ENCODE measurements at places on chromosomes 7 and 10.

DNA sequence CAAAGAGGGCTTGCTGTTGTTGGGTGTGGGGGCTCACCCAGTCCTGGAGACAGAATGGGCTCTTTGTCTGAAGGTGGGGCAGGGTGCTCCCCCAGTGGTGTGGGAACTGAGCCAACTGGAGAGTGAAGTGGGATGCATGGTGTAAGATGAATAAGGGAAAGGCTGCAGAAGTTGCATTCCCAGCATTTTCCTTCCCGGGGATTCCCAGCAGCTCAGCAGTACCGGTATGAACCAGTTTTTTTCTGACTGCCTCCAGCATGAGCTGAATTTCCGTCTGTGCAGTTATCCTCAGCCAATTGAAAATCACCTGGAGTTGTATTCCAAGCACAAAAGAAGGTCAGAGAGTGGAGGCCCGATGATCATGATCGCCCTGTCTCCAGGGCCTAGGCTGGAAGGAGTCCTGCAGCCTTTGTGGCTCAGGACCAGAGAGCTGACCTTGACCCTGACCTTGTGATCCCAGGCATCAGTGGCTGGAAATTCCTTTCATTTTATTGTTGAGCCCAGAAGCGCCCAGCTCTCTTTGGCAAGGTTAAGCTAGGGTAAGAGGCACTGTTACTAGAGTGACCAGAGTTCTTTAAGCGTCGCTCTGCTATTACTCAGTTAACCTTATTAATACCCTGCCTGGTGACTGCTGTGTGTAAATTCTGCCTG, 33.4 kb downstream of the OGDH start:
- no peak for DNase-seq

DNA sequence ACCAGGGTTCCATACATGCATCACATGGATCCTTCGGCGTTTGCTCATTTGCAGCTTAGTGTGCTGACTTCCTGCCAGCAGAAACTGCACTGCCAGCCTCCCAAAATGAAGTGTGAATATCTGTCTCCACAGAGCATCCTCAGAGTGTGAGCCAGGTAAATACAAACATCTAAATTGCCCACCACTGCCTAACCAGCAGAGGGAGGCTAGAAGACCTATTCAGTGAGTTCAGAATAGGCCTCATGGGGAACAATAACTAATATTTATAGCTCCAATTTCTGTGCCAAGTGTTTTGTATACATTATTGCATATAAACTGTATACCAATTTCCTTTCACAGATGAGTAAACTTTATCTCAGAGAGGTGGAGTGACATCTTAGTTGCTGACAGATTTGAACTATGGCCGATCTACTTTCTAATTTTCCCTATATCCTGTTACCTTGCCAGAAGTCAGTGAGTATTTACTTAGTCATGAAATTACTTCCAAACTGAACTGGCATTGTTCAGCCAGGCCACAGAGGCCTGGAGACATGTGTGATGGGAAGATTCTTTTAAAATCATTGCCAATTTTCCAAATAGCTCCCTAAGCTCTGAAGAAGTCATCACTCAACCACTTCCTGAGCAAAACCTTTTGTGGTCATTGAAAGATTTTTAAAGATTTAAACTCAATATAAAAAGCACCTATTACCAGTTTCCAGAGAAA, 926.5 kb upstream of the GHITM start:
- DNase-seq: no peak

DNA sequence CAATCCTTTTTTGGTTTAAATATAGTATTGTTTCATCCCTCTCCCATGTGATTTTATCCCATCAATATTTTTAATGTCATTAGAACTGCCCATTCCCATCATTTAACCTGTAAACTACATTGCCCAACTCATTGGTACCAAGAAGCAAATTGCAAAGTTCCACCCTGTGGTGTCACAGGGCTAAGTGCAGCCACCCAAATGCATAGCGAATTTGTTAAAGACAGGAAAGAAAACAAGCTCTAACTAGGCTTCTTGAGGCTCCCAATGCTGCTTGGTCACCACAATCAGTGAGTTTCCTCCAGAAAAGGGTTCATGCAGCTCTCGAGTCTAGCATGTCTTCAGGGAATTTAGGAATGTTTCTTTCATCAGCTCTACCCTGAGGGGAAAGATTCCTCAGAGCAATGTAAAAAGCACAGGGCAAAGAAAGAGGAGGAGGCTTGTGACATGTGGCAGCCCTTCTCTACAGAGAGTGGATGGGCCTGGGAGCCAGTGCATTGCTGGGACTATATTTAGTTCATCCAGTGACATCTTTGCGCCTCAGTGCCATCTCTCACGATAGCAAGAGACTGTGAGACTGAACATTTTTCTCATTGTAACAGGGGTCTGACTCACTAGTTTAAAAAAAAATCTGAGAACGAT, 58.1 kb downstream of the CAV1 start:
- DNase-seq: no peak

GRCh38 chr10:88392222-88392621, 190.9 kb downstream of the RNLS start:
- no peak for DNase-seq

DNA sequence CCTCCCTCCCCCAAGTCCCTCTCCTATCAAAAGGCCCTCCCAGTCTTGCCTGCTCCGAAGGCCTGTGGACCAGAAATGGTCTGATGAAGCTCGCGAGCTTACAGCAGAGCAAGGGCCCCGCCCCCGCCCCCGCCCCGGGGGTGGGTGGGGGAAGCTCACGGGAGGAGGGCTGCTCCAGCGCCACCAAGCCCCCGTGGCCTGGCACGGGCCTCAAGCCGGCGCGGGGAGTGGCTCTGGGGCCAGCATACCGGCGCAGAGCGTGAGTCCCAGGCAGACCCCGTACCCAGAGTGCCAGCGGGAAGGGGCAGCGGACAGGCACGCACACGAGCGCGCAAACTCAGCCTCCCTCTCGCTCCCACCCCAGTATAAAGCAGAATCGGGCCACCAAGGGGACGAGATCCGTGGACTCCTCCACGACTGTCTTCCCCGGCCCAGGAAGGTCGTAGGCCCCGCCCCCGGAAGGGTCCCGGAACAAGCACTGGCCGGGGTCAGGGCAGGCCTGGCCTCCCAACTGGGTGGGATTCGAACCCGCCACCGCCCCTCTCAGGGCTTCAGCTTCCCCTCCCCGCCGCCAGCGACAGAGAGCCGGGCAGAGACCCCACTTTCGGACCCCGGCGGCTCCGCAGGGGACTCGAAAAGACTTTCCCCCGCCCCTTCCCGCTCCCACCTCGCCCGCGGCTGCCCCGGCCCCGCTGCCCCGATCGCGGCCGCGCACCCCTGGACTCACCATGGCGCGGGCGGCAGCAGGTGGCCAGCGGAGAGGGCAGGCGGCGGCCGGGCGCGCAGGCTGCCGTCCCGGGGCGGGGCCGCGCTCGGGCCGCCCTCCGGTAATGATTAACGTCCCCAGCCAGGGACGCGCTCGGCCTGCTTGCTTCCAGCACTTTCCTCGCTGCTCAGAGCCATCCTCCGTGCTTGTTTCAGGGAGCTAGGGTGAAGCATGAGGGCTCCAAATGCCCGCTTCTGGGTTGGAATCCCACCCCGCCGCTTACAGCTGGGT, at the start of gene PCBD1:
PCBD1 (minus strand) TSS at position 762 of the 997 bp plus-strand sequence; CDS start at position 730, 32 bp downstream.
- peak; percentile 72 for DNase-seq

GRCh38 chr7:54339073-54339472, 203.1 kb upstream of the VSTM2A start:
- DNase-seq: no peak

DNA sequence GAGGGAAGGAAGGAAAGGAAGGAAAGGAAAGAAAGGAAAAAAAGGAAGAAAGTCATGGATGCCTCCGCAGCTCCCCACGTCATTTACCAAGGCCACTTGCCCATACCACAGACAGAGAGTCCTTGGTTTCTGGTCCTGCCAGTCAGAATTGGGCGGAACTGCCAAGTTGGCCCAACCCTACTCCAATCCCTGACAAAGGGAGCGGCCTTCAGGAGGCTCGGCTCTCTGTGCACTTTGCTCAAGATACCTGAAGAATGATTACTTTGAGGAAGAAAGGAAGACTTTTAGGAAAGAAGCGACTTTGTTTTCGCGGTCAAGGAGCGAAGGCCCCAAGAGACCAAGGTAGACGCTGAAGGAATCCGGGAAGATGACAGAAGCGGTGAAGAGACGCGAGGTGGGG, 49.1 kb upstream of the FXYD4 start:
- no peak for DNase-seq

DNA sequence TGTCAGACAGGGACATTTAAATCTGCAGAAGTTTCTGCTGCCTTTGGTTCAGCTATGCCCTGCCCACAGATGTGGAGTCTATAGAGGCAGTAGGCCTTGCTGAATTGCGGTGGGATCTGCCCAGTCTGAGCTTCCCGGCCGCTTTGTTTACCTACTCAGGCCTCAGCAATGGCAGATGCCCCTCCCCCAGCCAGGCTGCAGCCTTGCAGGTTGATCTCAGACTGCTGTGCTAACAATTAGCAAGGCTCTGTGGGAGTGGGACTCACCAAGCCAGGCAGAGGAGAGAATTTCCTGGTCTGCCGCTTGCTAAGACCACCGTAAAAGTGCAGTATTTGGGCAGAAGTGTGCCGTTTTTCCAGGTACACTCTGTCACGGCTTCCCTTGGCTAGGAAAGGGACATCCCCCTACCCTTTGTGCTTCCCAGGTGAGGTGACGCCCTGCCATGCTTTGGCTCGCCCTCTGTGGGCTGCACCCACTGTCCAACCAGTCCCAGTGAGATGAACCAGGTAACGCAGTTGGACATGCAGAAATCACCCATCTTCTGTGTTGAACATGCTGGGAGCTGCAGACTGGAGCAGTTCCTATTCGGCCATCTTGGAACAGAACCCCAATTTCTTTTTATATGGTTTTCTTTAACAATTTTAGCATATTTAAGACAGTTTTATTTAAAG, 28.4 kb upstream of the VWDE start:
- no peak for DNase-seq

GRCh38 chr7:85065888-85066485, 120.9 kb downstream of the SEMA3D start:
- no peak for DNase-seq

DNA sequence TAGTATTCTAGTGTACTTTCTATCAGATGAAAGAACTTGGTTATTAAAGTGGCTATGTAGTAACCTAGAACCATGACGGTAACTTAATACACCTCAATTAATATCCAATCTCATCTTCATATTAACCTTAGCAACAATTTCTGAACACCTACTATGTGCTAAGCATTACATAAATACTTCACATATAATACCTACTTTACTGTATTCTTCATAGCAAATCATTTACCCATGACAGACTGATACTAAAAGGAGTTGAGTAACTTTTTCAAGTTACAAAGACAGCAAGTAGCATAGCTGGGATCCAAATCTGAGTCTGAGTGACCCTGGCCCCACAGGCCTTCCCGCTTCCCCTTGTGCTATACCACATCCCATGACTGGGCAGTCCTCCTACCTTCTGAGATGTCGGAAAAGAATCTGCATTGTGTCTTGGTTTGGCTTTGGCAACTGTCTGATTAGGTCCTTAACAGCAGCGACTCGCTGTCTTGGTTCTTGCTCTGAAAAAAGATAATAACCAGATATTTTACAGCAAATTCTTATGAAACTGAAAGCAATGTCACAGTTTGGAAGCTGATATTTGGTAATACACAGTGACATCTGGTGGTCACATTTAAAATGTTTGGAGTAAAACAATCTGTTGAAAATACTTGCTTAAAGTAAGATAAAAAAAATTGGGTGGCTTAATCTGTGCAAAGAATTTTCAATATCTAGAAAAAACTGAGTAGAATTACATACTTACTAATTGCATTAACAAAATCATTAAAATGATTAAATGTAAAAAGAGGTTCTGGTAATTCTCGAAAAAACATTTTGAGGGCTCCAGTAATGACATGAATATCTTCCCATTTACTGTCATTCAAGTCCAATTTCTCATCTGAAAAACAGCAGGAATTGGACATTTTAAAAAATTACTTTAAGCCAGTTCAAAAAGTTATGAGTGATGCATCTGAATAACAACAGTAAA, 120.1 kb downstream of the ARHGAP12 start:
- DNase-seq: no peak

DNA sequence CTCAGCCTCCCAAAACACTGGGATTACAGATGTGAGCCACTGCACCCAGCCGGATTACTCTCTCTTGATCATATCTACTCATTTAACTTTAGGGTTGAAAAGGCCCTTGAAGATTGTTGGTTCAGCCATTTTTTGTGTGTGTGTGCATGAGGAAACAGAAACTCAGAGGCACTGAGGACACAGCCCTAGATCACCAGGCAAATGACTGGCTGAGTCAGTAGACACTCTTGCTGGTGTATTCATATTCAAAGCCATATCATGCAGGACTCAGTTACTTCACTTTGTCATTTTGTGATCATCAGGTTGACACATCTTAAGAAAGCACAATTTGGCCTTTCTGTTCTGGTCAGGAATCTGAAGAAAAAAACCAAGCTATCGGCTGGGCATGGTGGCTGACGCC, 253.4 kb downstream of the TRIL start:
- DNase-seq: no peak

GRCh38 chr7:73644688-73645286, 20.5 kb upstream of the MLXIPL start:
- DNase-seq: no peak

DNA sequence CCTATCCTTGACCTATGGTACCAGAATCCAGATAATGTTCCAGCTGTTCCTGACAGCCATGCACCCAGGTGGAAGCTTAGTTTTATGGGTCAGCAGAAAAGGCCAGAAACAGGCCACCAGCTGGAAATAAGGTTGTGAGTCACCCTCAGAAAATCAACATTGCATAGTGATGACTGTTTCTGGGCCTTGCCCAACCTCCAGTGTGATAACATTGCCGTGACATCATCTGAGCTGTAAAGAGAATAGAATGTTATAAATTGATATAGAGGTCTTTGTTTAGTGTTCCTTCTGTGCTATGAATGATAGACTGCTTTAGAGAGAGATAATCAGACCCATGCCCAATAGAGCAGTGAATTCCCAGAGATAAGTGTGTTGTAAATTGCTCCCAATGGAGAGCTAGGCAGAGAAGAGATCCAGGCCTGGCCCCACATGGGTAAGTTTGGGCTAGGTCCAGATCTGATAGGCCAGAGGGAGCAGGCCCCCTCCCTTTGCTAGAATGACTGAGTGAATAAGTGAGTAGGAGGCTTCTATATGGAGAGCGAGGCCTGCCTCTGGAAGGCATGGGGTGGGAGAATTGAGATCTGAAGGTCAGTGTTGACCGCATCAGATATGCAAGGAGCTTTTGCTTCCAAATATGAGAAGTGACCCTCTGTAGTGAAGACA, 14.2 kb upstream of the HPS1 start:
- no peak for DNase-seq

GRCh38 chr10:23534326-23534725, 95.5 kb downstream of the OTUD1 start:
- DNase-seq: no peak

DNA sequence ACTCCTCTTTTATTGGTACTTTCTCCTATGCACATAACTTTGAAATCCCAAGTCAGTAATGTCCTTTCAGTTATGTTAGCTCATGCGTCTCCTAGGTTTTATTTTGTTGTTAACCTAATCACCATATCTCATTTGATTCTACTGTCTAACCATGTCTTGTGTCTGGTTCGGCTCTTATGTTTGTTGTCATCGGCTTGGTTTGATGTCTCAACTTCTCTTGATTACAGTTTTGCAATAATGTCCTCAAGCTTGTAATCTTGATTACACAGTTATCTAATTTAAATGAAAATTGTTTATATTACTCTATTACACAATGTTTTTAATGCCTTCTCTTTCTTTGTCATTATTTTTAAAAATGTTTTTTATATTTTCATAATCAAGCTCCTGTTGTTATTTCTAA, 35.9 kb upstream of the SEMA3A start:
- no peak for DNase-seq

- no peak for DNase-seq
Measured at GRCh38 chr7:90788052-90788451, 191.9 kb downstream of the CDK14 start.

GRCh38 chr7:27143023-27143949, at the start of gene HOXA5:
TSS of gene HOXA5 (minus strand) at chr7:27143681. CDS start at chr7:27143607, 74 bp downstream.
- DNase-seq: no peak

Data from activated gamma-delta T cell treated with Interleukin-2 at 50 U/mL for 16 hours (primary cell).